ENCODE measurements at places on chromosomes 1 and 21.

GRCh38 chr1:222167111-222167510, 380.8 kb downstream of the HHIPL2 start:
- DNase-seq, result peak; percentile 75

DNA sequence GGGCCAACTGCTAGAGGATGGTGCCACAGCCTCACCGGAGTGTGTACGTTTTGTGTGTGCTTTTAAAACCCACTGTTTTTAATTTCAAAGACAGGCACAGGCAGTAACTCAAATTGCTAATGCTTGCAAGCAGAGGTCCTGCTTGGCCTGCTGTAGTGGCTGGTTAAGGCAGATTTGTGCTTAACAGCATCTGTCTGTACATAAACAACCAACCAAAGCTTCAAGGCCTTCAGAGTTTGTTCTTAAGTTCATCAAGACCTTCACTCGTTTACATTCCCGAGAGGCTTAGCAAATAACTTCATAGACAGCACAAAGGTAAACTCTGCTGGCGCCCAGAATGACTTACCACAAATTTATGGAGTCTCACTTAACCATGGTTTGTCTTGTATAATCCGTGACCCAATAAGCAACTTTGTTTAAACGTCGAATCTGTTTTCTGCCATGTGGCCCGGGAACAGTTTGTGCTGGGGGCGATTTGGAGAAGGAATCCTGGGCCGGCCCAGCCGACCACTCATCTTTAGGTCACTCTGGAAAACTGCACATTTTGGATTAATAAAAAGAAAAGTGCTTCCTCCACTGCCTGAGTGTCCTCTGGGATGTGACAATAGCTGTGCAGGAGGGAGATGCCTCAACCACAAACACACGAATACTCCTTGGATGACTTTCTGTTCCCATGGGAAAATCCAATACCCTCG, 58.1 kb downstream of the CAPZB start:
- no peak for DNase-seq

DNA sequence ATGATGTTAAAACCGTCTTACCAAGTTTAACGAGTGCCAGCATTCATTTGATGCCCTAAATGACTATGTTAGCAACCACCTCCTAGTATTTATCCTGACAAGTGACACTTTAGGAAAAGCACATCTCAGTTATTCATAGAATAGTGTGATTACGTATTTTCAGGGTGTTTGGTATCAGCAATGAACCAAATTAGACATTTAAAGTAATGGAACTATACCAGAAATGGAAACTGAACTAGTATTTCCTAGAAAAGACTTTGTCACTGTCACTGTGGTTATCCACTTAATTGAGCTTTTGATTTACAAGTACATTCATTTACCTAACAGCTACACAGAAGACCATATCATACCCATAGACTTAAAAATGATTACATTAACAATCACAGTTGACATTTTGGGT, 3.6 kb upstream of the IL12RB2 start:
- DNase-seq, result no peak

DNA sequence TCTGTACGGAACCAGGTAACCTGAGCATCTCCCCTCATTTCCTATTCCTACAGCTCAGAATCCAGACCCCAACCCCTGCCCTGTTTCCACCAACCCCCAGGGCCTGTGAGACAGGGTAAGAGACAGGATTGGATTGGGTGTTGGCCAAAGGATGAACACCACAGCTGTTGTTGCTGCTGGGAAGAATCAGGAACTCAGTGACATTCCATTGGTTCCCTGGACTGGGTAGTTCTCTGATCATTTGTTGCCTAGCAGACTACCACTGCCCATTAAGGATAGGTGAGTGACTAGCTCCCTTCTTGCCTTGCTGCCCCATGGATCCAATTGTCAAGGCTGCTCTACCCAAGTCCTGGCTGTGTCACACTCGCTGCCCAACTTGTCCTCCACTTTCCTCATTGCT, 10.0 kb downstream of the NCSTN start:
- no peak for DNase-seq

- DNase-seq, result no peak
These were observed 3.3 kb upstream of the MX2 start for GRCh38 chr21:41358193-41359166.

- DNase-seq, result no peak
These were observed 72.1 kb downstream of the GREM2 start for GRCh38 chr1:240539769-240540414.

DNA sequence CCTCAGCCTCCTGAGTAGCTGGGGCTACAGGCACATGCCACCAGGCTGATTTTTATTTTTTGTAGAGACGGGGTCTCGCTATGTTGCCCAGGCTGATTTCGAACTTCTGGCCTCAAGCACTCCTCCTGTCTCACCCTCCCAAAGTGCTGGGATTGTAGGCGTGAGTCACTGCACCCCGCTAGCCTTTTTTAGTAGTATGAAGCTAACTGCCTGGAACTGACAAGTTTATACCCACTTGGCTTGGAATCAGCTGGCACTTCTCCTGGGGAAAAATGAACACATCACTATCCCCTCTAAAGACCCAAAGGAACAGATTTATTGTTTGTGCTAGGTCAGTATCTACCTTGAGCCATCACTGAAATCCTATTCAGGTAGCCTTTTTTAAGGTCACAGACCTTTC, 19.0 kb downstream of the TMEM63A start:
- no peak for DNase-seq

DNA sequence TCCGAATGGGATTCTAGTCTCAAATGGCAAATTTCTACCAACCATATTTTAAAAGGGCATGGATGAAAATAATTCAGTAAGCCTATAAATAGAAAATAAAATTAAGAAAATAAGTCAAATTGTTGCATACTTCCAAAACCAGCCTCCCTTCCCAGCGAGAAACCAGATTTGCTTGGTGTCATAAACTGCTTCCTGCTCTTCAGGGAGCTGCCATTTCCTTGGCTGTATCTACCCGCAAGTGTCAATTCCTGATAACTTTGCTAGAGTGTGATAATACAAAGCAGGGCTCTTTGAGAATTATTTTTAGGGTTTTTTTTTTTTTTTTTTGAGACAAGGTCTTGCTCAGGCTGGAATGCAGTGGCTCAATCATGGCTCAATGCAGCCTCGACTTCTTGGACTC, 62.3 kb downstream of the S1PR1 start:
- no peak for DNase-seq

Measured in Calu3 (cell line).